Psoas muscle (tissue), 8 donors: ENCODE measurements at places on chromosomes 2 and 18. TPM values are rescaled to one million over a fixed set of nuclear protein-coding genes. Genes with fewer than 3 reads are reported as not detected.

Gene LYPD6B
- not detected for polyA plus RNA-seq

Gene G6PC2
- polyA plus RNA-seq = 0.05 TPM

Gene CENPO
- 1.6 TPM for polyA plus RNA-seq

Gene ALPG
- not detected for polyA plus RNA-seq

Gene EFR3B
- 0.72 TPM for polyA plus RNA-seq

Gene UPP2
- not detected for polyA plus RNA-seq

Gene UNC80
- 0.03 TPM for polyA plus RNA-seq

Gene SIGLEC15
- polyA plus RNA-seq = not detected

Gene AMER3
- polyA plus RNA-seq = not detected

Gene CYRIA
- 4.9 TPM for polyA plus RNA-seq

GRCh38 chr2:44212302-44212701 is 43.6 kb downstream of the PPM1B start:
- no peaks in the 10 kb centered on the region for H3K27me3 ChIP-seq
- H3K36me3 ChIP-seq = peaks cover 56% of the 10 kb centered on the region
- DNase-seq = no peak
- H3K4me3 ChIP-seq = no peak overlapping the region

DNA sequence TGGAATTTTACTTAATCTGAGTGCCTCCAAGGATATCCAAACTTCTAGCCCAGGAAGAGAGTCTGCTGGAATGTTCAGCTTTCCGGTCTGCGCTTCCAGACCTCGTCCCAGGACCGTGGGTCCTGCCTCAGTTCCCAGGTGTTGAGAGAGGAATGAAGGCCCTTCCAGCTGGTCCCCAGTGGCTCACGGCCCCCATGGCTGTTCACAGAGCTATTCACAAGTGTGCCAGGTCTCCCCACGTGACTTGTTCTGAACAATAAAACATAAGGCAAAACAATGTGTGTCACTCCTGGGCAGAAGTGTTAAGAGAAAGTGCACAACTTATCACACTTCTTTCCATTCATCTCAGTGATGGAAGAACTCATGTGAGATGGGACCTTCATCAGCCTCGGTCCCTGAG is 20.1 kb upstream of the TEX51 start:
- no peak overlapping the region for H3K27ac ChIP-seq
- no peaks in the 10 kb centered on the region for H3K36me3 ChIP-seq
- no peak overlapping the region for H3K4me3 ChIP-seq
- no peak for DNase-seq
- H3K4me1 ChIP-seq = no peaks in the 10 kb centered on the region

- no peaks in the 10 kb centered on the region for H3K36me3 ChIP-seq
- peak; percentile 57 for DNase-seq
- H3K27ac ChIP-seq = peak overlapping the region; percentile 71
- no peaks in the 10 kb centered on the region for H3K27me3 ChIP-seq
These were observed 114.4 kb upstream of the HAAO start for GRCh38 chr2:42906557-42907411.

DNA sequence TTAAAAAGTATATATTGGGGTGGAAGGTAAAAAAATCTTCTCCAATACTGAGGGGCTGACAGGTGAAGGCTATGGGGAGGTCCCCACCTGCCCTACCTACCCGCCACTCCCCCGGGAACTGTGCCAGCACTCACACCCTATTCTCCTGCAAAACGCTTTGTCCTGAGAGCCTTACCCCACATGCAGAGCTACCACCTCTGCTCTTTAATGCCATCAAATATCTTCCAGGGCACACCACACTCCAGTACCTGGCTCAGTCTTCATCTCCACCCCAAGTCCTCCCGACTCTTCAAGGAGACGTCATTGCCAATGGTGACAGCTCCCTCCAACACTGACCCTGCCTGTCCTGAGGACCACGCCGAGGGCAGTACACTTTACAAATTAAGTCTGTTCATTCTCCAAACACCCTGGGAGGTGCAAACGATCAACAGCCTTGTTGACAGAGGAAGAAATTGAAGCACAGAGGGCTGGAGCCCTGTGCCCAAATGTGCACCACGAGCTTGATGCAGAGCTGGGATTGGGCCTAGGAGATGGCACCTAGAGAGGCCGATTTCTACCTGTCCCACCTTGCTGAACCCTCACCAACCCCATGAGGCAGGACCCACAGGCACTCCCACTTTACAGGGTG is 6.0 kb upstream of the GPR55 start:
- no peaks in the 10 kb centered on the region for H3K36me3 ChIP-seq

DNA sequence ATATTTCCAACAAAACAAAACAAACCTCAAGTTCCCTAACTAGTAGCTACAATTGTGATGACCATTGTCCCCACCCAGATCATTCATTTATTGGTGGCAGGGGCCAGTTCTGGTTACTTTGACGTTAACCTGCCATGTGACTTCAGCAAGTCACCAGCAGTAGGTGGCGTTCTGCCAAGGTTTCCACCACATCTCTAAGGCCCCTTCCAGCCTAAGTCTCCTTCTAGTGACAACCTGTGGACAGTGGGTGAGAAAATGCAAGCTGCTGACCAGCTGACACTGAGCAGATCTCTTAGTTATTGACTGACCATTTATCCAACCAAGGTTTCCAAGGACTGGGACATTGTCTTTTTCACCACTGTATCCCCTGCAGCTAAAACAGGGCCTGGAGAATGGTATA is 98.4 kb downstream of the GPR39 start:
- H3K4me3 ChIP-seq = no peak overlapping the region
- H3K27ac ChIP-seq = no peak overlapping the region
- H3K27me3 ChIP-seq = no peaks in the 10 kb centered on the region
- H3K4me1 ChIP-seq = no peaks in the 10 kb centered on the region

DNA sequence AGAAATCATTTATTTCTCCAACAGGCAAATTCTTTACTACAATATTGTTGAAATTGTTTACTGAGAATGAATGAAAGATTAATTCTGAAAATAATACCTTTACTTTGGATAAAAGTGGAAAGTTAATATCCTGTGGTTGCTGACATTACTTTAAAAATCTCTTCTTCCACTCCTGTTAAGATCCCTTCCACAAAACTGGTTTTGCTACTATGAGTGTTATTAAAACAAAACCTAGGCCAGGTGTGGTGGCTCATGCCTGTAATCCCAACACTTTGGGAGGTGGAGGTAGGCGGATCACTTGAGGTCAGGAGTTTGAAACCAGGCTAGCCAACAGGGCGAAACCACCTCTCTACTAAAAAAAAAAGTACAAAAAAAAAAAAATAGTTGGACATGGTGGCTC is 123.9 kb upstream of the CCDC150 start:
- no peaks in the 10 kb centered on the region for H3K4me1 ChIP-seq
- no peaks in the 10 kb centered on the region for H3K36me3 ChIP-seq
- no peak overlapping the region for H3K27ac ChIP-seq
- no peaks in the 10 kb centered on the region for H3K27me3 ChIP-seq
- H3K4me3 ChIP-seq = no peak overlapping the region

DNA sequence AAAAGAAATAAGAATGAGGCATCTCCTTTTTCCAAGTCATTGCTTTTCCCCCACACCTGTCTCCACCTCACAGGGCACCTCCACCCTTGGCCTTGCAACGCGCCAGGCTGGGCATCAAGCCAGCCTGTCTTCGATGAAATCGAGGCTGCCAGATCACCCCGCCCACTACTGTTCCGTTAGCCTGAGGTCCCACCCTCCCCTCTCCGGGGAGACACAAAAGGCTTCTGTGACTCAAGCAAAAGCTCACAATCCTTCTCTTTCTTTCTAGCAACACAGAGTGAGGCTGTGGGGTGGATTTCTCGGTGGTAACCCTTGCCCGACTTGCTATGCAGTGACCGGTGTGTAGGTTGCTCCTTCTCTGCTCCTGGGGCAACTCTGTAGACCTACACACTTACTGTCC is 9.9 kb downstream of the TNP1 start:
- H3K36me3 ChIP-seq = no peaks in the 10 kb centered on the region
- H3K4me1 ChIP-seq = no peaks in the 10 kb centered on the region
- peak; percentile 66 for DNase-seq
- H3K27ac ChIP-seq = no peak overlapping the region

- no peaks in the 10 kb centered on the region for H3K36me3 ChIP-seq
- no peak overlapping the region for H3K4me3 ChIP-seq
- H3K27me3 ChIP-seq = no peaks in the 10 kb centered on the region
- DNase-seq = no peak
- no peak overlapping the region for H3K27ac ChIP-seq
These were observed 149.2 kb upstream of the TWIST2 start for GRCh38 chr2:238698451-238699306.

DNA sequence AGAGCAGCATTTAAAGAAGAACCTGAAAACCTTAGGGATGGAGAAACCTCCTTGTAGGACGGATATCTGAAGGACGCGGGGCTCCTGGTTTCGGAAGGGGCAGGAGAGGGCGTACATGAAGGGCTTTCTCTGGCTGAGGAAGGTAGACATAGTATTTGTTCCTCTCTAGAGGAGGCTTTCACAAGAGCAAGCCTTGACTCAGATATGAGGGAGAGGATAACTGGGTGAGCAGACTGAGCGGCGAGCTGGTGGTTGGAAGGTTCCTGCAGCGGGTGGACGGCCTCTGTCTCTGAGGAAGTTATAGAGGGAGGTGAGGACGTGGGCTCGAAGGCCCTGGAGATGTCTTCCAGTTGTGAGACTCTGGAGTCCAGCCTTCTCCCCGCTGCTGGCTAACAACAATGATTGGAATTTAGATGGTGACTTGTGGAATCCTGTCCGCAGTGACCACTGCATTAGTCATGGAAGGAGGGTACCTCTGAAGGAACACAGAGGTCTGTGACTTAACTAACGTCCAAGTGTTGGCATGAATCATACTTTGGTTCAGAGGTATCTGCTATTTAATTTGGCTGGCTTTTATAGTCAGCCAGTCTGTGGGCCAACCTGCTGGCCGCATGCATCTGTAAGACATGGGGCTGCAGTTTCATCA is 80.9 kb downstream of the ASAP2 start:
- peaks cover 22% of the 10 kb centered on the region for H3K4me1 ChIP-seq
- H3K27me3 ChIP-seq = no peaks in the 10 kb centered on the region

DNA sequence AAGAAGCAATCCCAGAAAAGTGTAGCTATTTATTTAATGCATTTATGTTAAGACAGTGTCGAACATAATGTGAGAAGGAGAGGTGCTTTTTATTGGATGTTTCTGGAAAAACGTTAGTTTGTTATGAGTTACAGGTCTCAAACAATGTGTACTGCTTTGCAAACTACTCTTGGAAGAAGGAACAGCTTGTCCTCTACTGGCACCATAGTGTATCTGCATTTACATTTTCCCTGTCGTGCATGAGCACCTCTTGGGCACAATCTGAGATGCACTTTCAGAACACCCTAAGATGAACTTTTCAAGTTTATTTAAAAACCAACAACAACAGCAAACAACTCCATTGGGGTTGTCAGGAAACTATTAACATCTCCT is 22.8 kb downstream of the CCNYL1 start:
- no peak overlapping the region for H3K4me3 ChIP-seq
- no peaks in the 10 kb centered on the region for H3K4me1 ChIP-seq
- peaks cover 27% of the 10 kb centered on the region for H3K36me3 ChIP-seq
- no peak for DNase-seq
- no peaks in the 10 kb centered on the region for H3K27me3 ChIP-seq

GRCh38 chr2:239371726-239372686 is 28.8 kb downstream of the HDAC4 start:
- no peaks in the 10 kb centered on the region for H3K27me3 ChIP-seq
- H3K4me1 ChIP-seq = no peaks in the 10 kb centered on the region
- H3K36me3 ChIP-seq = no peaks in the 10 kb centered on the region
- no peak for DNase-seq
- H3K4me3 ChIP-seq = no peak overlapping the region

DNA sequence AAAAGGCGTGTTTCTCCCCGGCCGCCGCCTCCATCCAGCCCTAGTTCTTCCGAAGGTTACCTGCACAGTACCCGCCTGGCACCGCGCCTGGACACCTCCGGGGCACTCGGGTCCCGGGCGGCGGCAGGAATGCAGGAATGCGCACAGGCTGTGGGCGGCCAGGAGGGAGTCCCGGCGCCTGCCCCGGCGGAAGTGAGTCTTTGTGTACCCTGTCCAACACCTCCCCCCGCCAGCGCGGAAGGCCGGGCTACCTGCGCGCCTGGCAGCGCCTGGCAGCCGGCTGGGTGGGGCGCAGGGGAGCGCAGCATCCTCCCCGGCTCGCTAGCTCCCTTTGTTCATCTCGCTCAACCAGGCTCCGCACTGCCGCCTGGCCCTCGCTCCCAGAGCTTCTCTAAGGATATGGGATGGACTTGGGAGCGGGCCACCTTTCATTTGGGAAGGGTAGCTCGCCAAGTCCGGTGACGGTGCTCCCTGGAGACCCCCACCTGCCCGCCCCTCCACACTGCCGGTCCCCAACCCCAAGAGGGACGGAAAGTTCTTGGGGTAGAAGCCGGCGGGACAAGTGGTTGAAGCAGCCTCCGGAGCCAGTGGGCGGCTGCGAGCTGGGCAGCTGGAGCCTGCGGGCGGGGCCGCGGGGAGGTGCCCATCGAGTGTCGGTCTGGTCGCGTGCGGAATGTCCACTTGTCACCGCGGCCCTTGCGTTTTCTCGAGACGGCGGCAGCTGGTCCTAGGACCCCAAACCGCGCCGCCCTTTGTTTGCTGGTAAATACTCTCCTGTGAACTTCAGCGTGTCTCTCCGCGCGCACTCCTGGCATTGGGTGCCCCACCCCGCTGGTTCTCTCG is 1.2 kb upstream of the ST6GAL2 start:
- H3K36me3 ChIP-seq = no peaks in the 10 kb centered on the region
- H3K4me1 ChIP-seq = peaks cover 7% of the 10 kb centered on the region
- no peak overlapping the region for H3K27ac ChIP-seq
- no peak for DNase-seq
- peak overlapping the region; percentile 61 for H3K4me3 ChIP-seq

DNA sequence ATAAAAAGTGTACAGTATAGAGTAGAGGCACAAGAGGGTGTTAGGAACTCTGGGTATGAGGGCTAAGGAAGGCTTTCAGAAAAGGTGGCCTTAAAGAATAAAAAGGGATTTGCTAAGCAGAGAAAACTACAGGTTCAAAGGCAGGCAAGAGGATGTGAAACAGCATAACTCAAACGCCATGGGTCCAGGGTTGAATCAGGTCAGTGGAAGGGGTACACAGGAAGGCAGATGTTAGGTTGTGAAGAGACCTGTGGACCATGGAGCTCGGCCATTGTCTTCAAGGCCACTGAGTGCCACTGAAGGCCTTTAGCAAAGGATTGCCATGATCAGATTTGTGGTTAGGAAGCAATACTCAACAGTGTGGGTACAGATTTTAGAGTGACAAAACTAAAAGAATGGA is 108.2 kb upstream of the FAM98A start:
- no peaks in the 10 kb centered on the region for H3K4me1 ChIP-seq
- H3K36me3 ChIP-seq = no peaks in the 10 kb centered on the region
- no peaks in the 10 kb centered on the region for H3K27me3 ChIP-seq
- no peak overlapping the region for H3K4me3 ChIP-seq
- DNase-seq = no peak

- no peaks in the 10 kb centered on the region for H3K27me3 ChIP-seq
- H3K4me1 ChIP-seq = peaks cover 6% of the 10 kb centered on the region
- no peaks in the 10 kb centered on the region for H3K36me3 ChIP-seq
- no peak for DNase-seq
These were observed 83.1 kb downstream of the FAM161A start for GRCh38 chr2:61770746-61771145.

- no peaks in the 10 kb centered on the region for H3K36me3 ChIP-seq
- DNase-seq = no peak
- no peaks in the 10 kb centered on the region for H3K27me3 ChIP-seq
- H3K4me1 ChIP-seq = peaks cover 57% of the 10 kb centered on the region
These were observed 35.1 kb downstream of the RAMP1 start for GRCh38 chr2:237894396-237894979.
